ENCODE measurements at places on chromosomes 1 and 21.

- peak; percentile 8 for DNase-seq
These were observed 67.5 kb upstream of the CLDN14 start for GRCh38 chr21:36547464-36547863.

DNA sequence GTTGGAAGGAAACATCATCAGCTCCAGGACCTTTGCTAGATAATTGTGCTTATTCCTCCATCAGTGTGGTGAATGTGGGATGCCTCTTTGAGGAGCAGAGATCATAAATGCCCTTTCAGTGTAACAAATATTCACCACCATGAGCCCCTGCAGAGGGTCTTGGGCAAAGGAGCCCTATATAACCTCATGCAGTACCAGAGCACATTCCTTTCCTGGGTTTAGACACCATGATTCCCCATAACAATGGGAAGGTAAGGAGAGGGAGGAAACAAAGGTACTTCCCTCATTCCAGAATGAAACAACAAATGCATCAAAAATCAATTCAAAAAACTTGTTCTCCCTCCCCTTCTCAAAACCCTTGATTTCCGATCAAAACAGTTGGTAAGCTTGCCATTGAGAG is 103.4 kb upstream of the PROX1 start:
- DNase-seq, result no peak

- peak; percentile 70 for DNase-seq
These were observed 23.1 kb downstream of the SLC26A9 start for GRCh38 chr1:205920159-205920558.

- DNase-seq, result no peak
These were observed 7.1 kb downstream of the TMEM51 start for GRCh38 chr1:15160626-15161025.

GRCh38 chr21:26920055-26920454 is 46.8 kb downstream of the ADAMTS5 start:
- DNase-seq, result no peak

DNA sequence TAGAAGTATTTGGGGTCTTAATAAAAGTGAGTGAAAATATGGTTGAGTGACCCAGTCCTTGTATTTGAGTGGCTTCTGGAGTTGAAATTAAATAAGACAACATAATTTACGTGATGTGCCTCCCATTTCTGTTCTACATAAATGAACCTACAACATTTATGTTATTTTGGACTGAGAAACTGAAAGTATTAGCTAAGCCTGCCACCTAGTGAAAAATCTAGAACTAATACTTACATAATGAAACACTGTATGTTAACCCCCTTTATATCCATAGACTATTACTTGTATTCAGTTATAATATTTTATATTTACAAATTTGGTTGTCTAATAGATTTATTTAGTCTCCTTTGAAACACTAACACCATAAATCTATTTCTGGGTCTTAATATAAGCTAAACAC is 298.9 kb downstream of the KCNT2 start:
- peak; percentile 74 for DNase-seq
